ENCODE measurements at places on chromosomes 4 and X. TPM values are rescaled to one million over a fixed set of nuclear protein-coding genes. Genes with fewer than 3 reads are reported as not detected.

DNA sequence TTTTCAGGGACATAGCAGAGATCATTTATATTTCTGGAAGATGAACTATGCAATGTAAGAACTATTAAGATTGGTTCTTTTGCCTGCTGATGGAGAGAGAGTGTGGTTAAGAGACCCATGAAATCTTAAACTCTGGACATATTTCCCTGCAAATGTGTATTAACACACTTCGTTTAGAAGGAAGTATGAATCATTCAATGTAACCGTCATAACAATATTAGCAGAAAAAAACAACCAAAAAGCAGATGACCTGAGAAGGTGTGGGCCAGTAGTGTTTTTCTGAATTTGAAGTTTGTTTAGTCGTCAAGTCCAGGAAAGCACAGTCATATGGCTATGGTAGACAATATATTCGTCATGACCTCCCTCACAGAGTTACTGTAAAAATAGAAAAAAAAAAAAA is 2.5 kb upstream of the TMPRSS11D start:
- no peaks in the 10 kb centered on the region for H3K4me1 ChIP-seq
- no peak overlapping the region for H3K27ac ChIP-seq
- no peaks in the 10 kb centered on the region for H3K36me3 ChIP-seq
- H3K27me3 ChIP-seq: no peaks in the 10 kb centered on the region

- H3K4me1 ChIP-seq: peaks cover 6% of the 10 kb centered on the region
- DNase-seq: no peak
- peaks cover 78% of the 10 kb centered on the region for H3K27me3 ChIP-seq
- H3K27ac ChIP-seq: no peak overlapping the region
Observed at GRCh38 chrX:25020905-25021449, 5.2 kb upstream of the ARX start.

DNA sequence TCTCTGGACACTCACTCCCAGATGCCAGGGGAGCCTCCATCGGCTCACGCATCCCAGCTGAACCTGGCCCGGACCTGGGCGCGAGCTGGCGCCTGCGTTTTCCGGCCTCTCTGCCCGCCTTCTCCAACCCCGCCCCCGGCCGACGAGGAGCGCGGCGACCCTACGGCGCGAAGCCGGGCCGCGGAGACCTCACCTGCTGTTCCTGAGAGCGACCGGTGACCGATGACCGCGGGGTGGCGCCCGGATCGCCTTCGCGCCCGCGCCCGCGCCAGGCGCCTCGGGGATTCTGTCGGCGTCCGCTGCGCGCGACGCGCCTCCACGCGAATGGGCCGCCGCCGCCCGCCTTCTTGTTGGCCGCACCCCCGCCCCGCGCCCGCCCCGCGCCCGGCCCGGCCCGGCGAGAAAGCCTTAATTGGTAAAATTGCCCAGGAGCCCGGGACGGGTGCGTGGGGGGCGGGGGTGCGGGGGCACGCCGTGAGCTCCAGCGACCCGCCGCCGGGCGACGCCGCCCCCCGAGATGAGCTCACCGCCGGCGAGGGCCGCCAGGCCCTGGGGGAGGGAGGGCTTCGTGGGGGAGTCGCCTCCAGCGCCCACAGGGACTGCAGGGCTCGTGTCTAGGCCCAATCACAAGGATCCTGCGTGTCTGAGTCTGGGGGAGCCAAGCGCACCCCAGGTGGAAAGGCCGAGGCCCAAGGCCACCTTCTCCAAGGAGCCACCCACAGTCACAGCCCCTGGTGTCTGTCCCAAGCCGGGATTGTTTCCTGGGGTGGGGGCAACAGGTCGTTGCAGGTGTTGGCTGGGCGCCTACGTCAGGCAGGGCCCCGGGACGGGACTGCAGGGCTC is at the start of gene FLNA:
FLNA (minus strand) TSS at position 322 of the 843 bp plus-strand sequence. CDS start 3,389 bp downstream, outside the sequence.
- no peak for DNase-seq

DNA sequence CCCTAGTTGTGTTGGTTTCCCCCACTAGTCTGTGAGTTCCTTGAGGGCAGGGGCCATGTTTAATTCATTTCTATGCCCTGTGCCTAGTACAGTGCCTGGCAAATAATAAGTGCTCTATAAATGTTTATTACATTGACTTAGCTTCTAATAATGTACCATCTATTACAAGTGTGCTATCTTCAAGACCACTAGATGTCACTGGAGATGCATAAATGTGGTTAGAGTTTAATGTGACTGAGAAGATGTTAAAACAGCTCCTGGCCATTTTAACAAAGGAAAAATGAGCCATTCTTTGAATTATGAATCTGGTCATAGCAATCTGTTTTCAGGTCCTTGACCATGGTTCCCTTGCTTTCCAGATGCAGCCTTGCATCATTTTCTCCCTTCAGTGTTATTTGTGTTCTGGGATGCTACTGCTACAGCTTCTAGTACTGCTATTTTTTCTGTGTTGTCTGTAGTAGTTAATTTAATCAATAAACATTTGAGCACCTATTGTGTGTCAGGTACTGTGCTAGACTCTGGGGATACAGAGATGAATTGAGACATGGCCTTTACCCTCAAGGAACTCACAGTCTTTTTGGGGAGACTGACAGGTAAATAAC is 43.2 kb downstream of the SLC9A6 start:
- H3K27ac ChIP-seq: peak overlapping the region; percentile 84
- no peaks in the 10 kb centered on the region for H3K36me3 ChIP-seq
- no peaks in the 10 kb centered on the region for H3K27me3 ChIP-seq

GRCh38 chrX:120463241-120463640 is 5.9 kb downstream of the LAMP2 start:
- H3K27ac ChIP-seq: no peak overlapping the region
- no peaks in the 10 kb centered on the region for H3K36me3 ChIP-seq

DNA sequence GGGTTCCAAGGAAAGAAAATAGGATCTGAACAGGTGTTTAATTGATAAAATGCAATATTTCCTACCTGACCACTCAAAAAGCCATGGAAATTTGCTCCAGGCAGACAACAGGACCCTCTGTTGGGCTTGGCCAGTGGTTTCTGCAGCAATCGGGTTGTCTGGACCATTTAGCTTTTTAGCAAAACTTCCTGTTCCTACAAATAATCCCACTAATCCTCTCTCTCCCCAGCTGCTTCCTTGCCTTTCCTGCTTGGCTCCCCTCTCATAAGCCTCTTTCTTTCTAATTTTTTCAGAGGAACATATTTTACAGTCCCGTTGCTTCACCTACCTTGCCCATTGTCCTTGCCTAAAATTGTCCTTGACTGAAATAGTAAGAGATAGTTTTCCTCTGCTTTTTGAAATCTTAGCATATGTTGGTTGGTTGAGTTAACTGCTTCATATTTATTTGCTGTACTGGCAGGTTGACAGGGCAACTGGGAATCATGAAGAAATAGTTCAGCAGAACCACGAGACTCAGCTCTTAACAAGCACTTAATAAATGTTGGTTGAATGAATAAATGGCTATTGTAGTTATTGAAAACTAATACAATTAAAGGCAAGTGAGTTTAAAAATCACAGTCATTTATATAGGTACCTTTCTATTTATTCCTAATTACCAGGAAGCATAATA is 259.8 kb downstream of the KCNIP4 start:
- no peak overlapping the region for H3K4me3 ChIP-seq
- H3K36me3 ChIP-seq: no peaks in the 10 kb centered on the region
- H3K27ac ChIP-seq: no peak overlapping the region
- H3K27me3 ChIP-seq: no peaks in the 10 kb centered on the region
- DNase-seq: no peak

DNA sequence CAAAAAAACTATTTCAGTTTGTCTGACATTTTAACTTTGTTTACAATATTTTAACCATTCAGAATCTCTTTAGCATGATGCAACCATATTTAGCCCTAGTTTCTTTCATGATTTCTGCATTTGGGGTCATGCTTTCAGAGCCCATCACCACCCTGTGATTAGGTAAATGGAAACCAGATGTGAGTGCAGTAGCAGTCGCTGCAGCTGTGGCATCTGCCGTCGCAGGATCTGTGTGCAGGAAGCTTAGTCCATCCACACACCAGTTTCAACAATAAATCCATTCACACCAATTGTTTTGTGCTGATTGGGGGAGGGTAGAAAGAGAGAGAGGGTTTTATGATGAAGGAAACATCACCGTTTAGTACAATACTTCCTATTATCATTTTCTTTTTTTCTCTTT is 130.5 kb downstream of the CPEB2 start:
- DNase-seq: no peak
- no peaks in the 10 kb centered on the region for H3K4me1 ChIP-seq
- no peak overlapping the region for H3K4me3 ChIP-seq
- H3K36me3 ChIP-seq: no peaks in the 10 kb centered on the region

DNA sequence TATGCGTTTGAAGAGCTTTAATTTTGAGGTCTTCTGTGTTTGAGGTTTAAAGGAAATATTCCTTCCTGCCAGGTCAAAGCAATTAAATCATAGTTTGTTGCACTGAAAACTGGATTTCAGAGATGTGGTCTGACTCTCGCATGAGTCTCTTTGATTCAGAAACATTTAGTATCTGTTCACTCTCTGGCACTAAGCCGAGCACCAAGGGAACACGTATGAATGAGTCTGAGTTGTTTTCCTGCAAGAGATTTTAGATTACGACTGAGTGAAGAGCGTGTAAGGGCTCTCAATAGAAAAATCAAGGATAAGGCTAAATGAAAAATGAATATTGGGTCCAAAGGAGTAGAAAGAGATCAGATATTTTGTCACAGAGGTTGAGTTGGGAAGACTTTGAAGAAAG is 875.4 kb upstream of the PRKX start:
- no peaks in the 10 kb centered on the region for H3K36me3 ChIP-seq
- no peak overlapping the region for H3K4me3 ChIP-seq
- DNase-seq: no peak
- H3K4me1 ChIP-seq: no peaks in the 10 kb centered on the region

DNA sequence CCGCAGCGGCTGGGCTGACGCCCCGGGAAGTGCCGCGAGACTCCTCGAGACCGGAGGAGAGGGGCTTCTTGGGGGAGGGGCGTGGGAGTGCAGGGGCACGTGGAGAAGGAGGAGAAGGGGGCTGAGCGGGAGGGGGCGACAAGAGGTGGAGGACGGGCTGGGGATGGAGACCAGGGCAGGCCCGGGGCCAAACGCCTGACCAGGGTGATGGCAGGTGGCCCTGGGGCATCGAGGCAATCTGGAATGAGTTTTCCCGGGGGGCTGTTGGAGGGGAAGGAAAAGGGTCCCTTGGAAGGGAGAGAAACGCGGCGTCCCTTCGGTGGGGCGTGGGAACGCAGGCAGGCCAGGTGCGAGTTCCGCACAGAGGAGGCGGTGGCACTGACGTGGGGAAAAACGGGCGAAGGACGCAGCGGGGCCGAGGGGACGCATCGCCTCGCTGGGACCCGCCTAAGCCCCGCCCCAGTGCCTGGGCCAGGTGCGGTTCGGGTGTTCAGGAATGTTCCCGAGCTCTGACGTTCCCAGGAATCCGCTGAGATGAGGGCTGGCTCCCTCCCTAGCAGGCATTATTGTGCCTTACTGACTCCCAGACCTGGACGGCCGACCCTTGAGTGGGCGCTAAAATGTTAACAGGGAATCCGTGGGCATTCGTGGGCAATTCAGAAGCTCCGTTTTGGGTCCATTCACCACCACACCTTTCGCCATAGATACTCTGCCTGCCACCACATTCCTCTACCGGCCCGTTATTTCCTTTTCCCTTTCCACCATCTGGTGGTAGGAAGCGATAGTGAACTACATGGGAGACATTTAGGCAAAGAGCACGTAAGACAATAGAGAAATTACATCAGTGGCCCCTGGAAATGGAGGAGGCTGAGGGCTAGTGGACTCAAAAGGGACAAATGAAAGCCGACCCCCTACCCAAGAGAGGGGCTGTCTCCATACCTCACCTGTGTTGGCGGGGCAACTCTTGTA is 795 bp upstream of the SH3KBP1 start:
- no peak for DNase-seq
- H3K4me3 ChIP-seq: peak overlapping the region; percentile 73
- H3K36me3 ChIP-seq: no peaks in the 10 kb centered on the region
- peaks cover 13% of the 10 kb centered on the region for H3K4me1 ChIP-seq
- H3K27ac ChIP-seq: peak overlapping the region; percentile 70

GRCh38 chr4:159463235-159463634 is 360.4 kb downstream of the RAPGEF2 start:
- H3K4me3 ChIP-seq: no peak overlapping the region
- H3K4me1 ChIP-seq: no peaks in the 10 kb centered on the region
- H3K36me3 ChIP-seq: no peaks in the 10 kb centered on the region
- no peak overlapping the region for H3K27ac ChIP-seq
- no peaks in the 10 kb centered on the region for H3K27me3 ChIP-seq

- H3K36me3 ChIP-seq: peaks cover 19% of the 10 kb centered on the region
- no peak overlapping the region for H3K27ac ChIP-seq
- H3K4me3 ChIP-seq: no peak overlapping the region
- peaks cover 4% of the 10 kb centered on the region for H3K4me1 ChIP-seq
- H3K27me3 ChIP-seq: no peaks in the 10 kb centered on the region
- DNase-seq: no peak
Observed at GRCh38 chr4:52910115-52910514, 48.0 kb downstream of the RASL11B start.

- H3K27ac ChIP-seq: peak overlapping the region; percentile 18
- H3K36me3 ChIP-seq: no peaks in the 10 kb centered on the region
- H3K4me1 ChIP-seq: peaks cover 53% of the 10 kb centered on the region
- no peaks in the 10 kb centered on the region for H3K27me3 ChIP-seq
Observed at GRCh38 chr4:165612936-165613335, 234.1 kb downstream of the CPE start.

DNA sequence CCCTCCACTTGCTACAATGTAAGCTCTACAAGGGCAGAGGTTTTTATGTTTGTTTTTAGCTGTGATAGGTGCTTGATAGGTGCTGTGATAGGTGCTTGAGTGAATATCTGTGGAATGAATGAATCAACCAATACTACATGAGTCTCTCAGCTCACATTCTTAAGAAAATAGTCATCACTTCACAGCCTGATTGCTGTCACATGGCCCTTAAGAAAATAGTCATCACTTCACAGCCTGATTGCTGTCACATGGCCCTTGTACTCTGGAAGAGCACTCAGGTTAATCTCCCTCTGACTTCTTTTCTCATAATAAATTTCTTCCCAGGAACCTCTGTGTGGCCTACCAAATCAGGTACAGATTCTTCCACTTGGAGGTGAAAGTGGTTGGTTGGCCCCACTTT is 335.2 kb downstream of the TENM3 start:
- no peaks in the 10 kb centered on the region for H3K36me3 ChIP-seq
- H3K27ac ChIP-seq: no peak overlapping the region
- no peaks in the 10 kb centered on the region for H3K27me3 ChIP-seq
- no peak for DNase-seq
- peaks cover 11% of the 10 kb centered on the region for H3K4me1 ChIP-seq

The BRS3 gene
- not detected for total RNA-seq

The TMEM31 gene
- total RNA-seq: not detected

The LNX1 gene
- total RNA-seq: 5.8 TPM

The CLIC2 gene
- 12.0 TPM for total RNA-seq

The UGT2A1 gene
- not detected for total RNA-seq

Data from esophagus muscularis mucosa (tissue), 4 donors.